Choroid plexus epithelial cell (primary cell): ENCODE measurements at places on chromosomes 16 and 17.
A peak's percentile ranks its signal among the peaks of the same experiment; 100 is the strongest.

DNA sequence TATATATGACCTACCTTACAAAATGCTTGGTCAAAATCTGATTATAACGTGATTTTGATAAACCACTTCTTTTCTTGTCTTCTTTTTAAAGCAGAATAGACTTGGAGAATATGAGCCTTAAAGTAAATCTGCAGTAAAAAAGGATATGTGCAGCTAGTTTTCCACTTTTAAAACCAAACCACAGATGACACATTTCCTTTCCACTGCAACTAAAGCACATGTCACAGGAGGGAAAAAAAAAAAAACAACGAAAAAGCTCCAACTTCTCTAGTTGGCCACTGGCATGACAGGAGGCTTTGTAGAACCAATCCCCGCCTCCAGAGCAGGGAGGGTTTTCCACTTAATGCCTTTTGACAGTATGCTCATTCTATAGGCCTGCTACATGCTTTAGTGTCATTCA, at the start of gene EVI2A:
EVI2A (minus strand) TSS at position 142 of the 400 bp plus-strand sequence. CDS start 2,609 bp downstream, outside the sequence.
- DNase-seq, result peak; percentile 90

GRCh38 chr17:45287526-45288500, 25.9 kb upstream of the SPATA32 start:
- DNase-seq, result no peak

DNA sequence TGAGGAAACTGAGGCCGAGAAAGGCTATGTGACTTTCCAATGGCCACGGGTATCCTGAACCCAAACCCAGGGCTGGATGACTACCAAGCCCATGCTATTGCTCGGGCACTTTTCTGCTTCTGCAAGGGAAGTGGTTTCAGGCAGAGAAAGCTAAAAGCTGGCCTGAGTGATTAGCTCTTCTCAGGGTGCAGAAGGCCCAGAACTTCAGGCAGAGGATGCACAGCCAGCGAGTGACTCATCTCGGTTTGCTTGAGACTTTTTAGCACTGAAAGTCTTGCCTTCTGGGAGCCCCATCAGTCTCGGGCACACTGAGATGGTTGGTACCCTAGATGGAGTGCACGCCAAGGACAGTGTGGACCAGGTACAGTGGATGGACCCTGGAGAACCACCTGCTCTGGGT, 129.5 kb upstream of the SDK2 start:
- no peak for DNase-seq

DNA sequence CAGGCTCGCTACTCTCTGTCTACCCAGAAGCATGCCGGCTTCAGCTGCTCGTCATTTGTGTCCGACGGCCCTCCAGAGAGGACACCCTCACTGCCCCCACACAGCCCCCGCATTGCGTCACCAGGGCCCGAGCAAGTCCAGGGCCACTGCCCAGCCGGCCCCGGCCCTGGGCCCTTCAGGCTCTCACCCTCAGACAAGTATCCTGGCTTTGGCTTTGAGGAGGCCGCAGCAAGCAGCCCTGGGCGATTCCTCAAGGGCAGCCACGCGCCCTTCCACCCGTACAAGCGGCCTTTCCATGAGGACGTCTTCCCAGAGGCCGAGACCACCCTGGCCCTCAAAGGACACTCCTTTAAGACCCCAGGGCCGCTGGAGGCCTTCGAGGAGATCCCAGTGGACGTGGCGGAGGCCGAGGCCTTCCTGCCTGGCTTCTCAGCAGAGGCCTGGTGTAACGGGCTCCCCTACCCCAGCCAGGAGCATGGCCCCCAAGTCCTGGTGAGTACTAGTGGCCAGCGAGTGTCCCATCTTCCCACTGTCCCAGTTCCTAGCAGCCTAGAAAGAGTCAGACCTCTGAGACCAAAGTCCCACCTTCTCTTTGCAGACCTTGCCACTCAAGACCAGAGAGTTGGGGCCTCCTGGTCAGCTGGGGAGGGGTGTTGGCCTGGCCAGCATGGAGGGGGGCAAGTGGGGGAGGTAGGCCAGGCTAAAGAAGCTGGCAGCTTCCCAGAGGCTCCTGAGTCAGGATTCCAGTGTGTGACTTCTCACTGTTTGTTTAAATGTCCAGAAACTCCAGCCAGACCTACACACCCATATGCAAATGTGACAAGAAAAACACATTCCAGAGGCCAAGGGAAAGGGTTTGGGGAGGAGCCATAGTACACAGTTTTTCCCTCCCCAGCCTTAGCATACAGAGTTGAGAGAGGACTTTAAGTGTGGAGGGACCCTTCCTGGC, 18.6 kb downstream of the FOXN1 start:
- peak; percentile 72 for DNase-seq

GRCh38 chr16:88035292-88035691, 84.1 kb downstream of the BANP start:
- no peak for DNase-seq

GRCh38 chr17:44367231-44367979, 3.8 kb upstream of the FAM171A2 start:
- DNase-seq, result no peak

- DNase-seq, result no peak
These were observed 6.1 kb upstream of the SPN start for GRCh38 chr16:29656688-29657523.

DNA sequence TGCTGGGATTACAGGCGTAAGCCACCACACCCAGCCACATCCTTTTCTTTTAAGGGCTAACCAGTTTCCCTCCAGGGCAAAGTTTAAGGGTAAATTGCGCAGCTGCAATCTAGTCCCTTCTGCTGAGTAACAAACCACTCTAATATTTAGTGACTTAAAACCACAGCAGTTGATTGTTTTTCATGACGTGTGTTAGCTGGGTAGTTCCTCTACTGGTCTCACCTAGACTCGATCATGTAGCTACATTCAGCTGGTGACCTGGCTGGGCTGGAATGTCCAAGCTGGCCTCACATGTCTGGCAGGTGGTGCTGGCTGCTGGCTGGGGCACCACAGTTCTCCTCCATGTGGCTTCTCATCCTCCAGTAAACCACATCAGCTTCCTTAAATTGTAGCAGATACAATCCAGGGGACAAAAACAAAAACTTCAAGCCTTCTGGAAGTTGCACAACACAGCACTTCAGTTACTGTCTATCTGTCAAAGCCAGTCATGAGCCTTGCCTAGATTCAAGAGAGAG, 75.5 kb downstream of the GPRC5B start:
- peak; percentile 60 for DNase-seq

GRCh38 chr17:8628609-8629169, 1.8 kb downstream of the MYH10 start:
- no peak for DNase-seq

DNA sequence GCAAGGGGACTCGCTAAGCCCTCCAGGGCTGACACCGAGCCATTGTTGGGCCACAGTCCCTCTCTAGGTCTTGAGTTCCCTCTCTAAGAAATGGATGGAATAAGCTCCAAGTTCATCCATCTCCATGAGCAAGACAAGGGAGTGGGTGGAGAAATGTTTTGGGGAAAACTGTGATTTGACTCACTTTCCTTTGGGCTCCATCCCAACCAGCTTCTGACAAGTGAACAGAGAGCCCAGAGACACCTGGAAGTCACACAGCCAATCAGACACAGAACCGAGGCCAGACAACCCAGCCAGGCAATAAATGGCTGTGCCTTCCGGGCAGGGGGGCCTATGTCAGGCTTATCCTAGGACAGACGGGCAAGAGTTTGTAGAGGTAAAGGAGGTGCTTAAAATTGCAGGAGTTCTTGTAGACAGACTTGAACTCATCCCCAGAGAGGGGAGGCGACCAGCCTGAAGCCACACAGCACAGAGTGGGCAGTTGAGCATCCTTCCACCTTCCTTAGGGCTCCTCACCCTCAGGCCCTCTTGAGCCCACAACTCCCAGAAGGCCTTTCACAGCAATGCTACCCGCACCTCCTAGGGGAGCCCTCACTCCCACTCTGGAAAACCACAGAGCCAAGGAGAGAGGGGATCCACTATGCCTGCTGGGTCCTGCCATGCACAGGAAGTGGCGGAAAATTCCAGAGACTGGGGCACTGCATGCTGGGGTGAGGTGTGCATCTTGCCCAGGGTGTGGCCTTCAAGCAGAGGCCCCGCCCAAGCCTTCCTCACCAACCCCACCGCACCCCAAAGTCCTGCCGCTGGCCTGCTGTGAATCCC, 9.5 kb upstream of the FAM83G start:
- DNase-seq, result no peak

GRCh38 chr17:48074322-48075081, 26.3 kb downstream of the NFE2L1 start:
- peak; percentile 88 for DNase-seq

GRCh38 chr16:12255473-12255872, 278.9 kb downstream of the SNX29 start:
- DNase-seq, result peak; percentile 16

GRCh38 chr16:1117176-1117900, 21.3 kb upstream of the C1QTNF8 start:
- DNase-seq, result no peak

DNA sequence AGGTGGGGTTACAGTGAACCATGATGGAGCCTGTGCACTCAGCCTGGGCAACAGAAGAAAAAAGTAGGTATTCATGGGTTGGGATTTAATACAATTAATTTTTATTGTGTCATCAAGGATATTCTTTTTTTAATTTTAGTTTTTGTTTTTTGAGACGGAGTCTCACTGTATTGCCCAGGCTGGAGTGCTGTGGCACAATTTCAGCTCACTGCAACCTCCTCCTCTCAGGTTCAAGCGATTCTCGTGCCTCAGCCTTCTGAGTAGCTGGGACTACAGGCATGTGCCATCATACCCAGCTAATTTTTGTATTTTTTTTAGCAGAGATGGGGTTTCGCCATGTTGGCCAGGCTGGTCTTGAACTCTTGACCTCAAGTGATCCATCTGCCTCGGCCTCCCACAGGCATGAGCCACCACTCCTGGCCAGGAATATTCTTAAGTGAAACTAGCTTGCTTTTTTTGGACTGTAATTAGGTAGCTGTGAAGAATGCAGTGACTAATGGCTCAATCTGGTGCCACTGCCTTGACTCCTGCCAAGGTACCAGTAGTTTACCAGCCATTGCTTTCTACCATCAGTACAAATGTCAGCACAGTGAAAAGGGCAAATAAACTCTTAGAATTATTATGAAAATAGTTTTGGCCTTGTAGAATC, 4.8 kb downstream of the PPM1D start:
- peak; percentile 44 for DNase-seq

DNA sequence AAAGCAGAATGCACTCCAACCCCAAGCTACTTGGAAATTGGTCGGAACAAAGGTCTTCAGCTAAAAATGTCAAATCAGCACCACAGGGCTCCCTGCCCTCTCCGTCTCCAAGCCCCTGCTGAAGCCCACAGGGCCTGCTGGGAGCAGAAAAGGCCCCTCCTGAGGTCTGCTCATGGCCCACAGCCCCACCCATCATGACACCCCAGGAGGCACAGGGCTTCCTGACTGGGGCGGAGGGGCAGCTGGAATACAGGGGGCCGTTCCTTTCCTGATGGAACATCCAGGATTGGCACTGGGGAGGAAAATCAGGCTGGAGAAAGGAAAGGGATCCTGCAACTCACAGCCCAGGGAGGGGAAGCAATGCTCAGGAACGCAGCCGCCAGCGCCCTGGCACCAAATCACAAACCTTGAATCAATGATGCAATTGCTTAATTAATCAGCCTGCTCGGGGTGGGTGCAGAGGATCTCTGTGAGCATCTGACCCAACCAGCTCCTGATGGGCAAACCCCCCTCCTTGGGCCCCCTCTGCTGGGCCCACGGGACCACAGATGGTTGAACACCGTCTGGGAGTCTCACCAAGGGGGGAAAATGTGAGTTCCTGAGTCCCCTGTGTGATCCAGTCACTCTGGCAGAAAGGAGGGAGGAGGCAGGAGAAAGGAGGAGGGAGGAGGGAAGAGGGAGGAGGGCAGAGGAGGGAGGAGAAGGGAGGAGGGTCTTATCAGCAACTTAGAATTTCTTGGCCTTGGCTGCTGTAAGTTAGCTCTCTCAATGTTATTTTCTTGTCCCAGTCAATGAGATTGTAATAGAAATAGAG, 155.5 kb downstream of the ZNF423 start:
- peak; percentile 49 for DNase-seq

- peak; percentile 88 for DNase-seq
These were observed 31.0 kb upstream of the RHOT1 start for GRCh38 chr17:32111141-32111771.

DNA sequence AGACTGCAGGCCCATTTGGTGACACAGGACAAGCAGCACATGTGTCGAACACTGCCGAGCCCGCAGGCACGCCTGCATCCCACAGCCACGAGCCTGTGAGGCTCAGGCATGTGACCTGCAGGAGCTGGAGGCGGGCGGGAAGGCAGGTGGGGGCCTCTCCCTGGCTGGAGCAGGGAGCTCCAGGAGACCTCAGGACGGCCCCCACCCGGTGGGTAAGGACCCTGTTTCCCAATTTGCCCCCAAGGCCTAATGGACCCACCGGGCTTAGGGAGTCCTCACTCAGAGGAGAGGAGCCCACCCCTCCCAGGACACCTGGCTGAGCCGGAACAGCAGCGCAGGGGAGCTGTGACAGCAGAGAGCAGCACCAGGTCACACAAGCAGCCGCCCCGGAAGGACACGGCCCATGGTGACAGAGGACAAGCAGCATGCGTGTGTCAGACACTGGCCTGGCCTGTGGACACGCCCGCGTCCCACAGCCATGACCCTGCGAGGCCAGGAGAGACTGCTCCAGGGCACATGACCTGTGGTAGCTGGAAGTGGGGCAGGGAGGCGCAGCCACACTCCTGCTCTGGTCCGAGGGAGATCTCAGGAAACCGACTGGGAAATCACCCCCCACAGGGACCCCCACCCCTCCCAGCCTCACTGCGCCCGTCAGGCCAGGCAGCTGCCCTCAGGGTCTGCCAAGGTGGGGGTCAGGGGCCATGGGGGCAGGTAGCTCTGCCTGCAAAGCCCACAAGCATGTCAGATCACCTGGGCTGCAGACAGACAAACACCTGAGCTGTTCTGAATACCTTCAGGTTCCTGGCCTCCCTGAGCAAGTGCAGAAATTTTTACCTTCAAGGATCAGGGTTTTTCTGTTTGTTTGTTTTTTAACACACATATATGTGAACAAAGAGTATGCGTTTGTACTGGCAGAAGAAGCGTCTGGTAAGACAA, 2.4 kb downstream of the SPSB3 start:
- no peak for DNase-seq

- DNase-seq, result peak; percentile 60
These were observed 3.9 kb upstream of the COL1A1 start for GRCh38 chr17:50205111-50205962.

DNA sequence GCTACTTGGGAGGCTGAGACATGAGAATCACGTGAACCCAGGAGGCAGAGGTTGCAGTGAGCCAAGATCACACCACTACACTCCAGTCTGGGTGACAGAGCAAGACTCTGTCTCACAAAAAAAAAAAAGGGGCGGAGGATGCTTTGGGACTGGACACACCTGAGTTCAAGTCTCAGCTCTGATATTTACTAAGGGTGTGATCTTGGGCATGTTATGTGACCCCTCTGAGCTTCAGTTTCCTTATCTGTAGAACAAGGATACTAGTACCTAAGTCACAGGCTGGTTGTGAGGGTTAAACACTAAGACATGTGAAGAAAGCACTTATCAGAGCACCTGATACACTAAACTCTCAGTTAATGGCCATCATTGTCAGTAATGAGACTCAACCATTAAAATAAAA, 25.9 kb downstream of the HOXB1 start:
- DNase-seq, result no peak
